Lower lobe of right lung (tissue), 2 donors: ENCODE measurements at places on chromosomes 4 and X.
A peak's percentile ranks its signal among the peaks of the same experiment; 100 is the strongest.

DNA sequence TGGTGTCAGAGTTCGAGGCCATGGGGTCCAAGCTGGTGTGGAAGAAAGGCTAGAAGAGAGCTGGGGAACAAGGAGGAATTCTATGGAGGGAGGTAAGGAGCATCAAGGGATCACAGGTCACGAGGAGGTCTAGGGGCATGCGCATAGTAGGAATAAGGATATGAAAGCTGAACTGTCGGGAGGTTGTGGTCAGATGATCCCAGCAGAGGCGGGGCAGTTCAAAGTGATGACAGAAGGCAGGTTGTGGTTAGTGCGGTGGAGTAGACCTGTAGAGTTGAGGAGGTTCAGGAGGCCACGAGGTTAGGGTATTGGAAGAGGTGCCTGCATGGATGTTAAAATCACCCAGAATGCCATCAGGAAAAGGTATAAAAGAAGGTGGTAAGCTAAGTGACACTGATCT, 156.3 kb downstream of the TMEM164 start:
- no peak for DNase-seq

- no peak for DNase-seq
These were observed 31.6 kb downstream of the RAPGEF2 start for GRCh38 chr4:159134429-159134828.

DNA sequence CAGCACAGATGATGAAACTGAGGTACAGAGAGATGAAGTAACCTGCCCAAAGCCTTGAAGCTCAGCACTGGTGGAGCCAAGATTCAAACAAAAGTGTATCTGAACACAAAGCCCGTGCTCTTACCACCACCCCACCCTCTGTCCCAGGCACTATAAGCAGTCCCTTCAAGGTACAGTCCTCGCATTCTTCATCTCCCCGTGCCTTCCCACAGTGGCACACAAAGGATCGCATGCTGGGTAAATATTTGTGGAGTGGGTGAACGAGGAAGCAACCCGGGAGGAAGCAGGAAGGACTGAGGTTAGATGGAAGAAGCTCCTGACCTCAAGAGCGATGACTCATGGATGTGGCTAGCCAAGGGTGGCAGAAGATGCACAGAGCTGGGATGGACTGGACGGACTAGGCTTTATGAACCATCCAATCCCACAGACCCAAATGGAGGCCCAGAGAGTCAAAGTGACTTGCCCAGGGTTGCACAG, 18.4 kb downstream of the IQSEC2 start:
- no peak for DNase-seq

- no peak for DNase-seq
These were observed 85.3 kb upstream of the HS3ST1 start for GRCh38 chr4:11514003-11514402.

GRCh38 chr4:74933562-74934015, 673 bp downstream of the PARM1 start:
- peak; percentile 49 for DNase-seq

DNA sequence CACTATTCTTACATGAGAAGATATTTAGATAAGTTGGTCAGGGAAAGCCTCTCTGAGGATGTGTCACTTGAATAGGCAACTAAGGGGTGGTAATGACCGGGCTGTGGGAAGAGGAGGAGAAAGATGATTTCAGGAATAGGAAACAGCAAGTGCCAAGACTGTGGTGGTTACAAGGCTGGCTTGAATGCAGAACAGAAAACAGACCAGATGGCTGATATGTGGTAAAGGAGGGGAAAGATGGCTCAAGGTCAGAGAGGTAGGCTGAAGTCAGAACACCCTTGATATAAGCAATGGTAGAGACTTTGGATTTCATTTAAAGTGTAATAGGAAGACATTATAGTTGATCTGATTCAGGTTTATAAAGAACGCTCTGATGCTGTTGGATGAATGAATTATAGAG, 15.0 kb downstream of the TLR7 start:
- no peak for DNase-seq

DNA sequence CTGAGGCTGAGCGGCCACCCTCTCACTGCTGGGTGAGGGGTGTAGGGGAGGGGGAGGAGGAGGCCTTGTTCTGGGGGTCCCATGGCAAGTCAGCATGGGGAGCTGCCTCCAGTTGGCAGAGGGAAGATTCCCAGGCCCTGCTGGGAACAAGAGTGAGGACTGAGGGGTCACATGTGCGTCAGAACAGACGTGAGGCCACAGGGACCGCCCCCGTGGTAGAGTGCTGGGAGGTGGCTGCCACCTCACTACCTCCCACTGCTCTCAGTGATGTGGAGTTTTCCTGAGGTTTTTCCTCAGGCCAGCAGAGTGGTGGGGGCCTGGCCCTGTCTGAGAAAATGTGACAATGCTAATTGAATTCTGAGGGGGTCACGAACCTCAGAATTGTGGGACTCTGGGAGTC, 568 bp downstream of the MAGEC1 start:
- DNase-seq = no peak

GRCh38 chr4:44845309-44845708, 119.0 kb upstream of the GNPDA2 start:
- no peak for DNase-seq
